Right cardiac atrium (tissue), 5 donors: ENCODE measurements at places on chromosomes 3 and 15.

DNA sequence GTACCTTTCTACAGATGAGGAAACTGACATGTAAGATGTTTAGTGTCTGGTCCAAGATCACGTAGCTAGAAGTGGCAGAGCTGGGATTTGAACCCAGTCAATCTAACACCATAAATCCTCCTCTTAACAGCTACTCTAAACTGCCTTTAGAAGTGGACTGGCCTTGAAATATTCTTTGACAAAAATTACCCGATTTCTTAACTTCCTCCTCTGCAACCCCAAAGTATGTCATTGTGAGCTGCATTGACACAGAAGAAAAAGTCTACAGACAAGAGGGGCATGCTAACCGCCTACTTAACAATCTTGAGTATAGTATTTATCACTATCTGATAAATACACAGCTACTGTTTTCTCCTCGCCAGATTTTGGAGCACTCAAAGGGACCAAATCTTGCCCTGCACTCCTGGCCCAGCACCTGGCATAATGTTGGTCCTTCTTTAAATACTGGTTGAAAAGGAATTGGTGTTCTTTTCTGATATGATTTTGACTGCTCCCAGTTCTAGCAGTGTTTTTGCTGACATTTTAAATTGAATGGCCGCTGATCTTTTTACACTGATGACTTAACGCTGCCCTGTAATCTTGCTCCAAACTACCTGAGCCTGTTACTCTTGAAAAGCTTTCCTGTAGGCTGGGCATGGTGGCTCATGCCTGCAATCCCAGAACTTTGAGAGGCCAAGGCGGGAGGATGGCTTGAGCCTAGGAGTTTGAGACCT is 36.9 kb downstream of the ITPR1 start:
- DNase-seq: no peak

DNA sequence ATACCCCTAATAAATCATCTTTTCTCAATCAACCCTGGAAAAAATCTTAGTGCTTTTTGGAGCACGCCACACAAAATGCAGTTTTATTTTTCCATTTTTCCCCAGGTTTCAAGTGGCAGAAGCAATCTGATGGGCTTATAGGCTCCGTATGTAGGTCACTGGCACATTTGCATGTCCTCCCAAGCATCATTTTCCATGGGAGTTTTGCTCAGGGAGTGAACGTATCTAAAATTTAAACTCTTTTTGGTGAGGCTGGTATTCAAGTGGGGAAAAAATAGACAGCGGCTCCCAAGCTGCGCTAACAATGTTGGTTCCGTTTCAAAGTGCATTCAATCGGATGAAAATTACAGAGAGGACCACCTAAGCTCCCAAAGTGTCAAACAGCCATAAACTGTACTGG is 233.4 kb downstream of the MEX3B start:
- no peak for DNase-seq

GRCh38 chr3:29011966-29012365 is 268.9 kb upstream of the RBMS3 start:
- DNase-seq: no peak

GRCh38 chr15:101176625-101177024 is 75.2 kb downstream of the CHSY1 start:
- no peak for DNase-seq

DNA sequence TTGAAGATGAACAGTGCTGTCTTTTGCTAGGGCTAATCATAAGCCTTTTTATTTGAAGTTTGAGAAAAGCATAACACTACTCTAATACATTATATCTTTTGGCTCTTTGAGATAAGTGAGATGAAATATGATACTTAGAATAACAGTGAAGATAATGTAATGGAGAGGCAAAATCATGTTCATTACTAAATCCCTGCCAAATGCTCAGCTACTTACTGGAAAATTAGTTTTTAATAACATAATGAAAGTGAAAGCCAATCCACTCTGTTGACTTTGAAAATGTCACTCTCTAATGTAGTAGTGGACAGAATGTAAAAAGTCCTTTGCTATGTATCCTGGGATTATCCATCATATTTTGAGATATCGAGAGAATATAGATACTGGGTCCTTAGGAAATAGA is 35.9 kb upstream of the MYH15 start:
- DNase-seq: no peak

DNA sequence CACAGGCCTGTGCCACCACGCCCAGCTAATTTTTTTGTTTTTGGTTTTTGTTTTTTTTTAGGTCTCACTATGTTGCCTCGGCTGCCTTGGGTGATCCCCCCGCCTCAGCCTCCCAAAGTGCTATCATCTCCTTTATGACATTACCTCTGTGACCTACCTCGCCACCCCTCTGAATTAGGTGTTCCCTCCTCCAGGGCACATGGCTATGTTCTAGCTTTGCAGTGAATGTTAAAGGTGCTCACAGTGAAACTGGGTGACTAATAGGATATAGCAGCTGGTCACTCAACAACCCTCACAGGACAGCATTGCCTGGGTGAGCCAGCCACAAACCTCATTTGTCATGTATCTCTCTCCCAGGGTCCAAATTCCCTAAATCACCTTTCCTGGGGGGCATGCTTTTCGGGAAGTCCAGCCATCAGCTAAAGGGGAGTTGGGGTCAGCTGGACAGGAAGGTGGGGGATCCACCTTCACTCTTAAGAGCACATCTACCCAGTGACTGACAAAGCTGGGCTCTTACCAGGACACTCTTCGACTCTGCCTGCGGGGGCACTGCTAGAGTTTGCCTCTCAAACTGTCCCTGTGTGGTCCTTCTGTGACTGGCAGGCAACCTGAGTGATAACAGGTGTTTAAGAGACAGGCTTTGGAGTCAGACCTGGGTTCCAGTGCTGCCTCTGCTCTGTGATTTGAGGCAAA is 1.6 kb upstream of the TTLL3 start:
- peak; percentile 58 for DNase-seq

DNA sequence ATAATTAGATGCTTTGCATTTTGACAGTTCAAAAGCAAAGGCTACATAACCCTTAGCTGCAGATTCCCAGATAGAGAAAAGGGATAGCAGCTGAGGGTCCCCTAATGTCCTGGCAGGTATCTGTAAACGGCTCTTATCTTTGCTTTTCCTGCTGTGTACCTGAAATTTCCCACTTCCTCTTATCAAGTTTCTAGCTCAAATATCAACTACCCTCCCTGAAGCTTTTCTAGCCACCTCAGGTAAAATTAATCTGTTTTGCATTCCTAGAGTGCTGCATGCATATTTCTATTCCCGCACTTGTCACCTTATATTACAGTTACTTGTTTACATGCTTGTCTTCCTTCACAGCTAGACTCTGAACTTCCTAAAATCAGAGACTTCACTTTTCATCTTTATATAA is 55.6 kb upstream of the STXBP5L start:
- no peak for DNase-seq

DNA sequence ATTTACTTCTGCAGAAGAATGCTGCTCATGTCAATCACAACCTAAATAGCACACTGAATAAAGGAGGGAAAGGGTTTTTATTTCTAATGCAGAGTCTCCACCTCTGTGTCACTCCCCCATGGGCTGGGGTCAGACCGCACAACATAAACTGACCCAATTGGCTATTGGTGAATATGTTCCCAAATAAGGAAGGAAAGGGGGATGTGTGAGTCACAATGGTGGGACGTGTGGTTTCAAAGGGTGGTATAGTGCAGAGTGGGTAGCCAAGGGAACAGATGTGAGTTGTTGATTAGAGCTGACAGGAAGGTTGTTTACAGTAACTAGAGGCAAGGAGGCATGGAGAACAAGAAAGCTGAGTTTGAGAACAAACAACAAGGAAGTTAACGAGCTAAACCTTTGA is 491.8 kb downstream of the ZPLD1 start:
- no peak for DNase-seq

- DNase-seq: no peak
Observed at GRCh38 chr3:178536211-178537079, at the start of gene KCNMB2. Gene KCNMB2 (plus strand): TSS chr3:178536436.

DNA sequence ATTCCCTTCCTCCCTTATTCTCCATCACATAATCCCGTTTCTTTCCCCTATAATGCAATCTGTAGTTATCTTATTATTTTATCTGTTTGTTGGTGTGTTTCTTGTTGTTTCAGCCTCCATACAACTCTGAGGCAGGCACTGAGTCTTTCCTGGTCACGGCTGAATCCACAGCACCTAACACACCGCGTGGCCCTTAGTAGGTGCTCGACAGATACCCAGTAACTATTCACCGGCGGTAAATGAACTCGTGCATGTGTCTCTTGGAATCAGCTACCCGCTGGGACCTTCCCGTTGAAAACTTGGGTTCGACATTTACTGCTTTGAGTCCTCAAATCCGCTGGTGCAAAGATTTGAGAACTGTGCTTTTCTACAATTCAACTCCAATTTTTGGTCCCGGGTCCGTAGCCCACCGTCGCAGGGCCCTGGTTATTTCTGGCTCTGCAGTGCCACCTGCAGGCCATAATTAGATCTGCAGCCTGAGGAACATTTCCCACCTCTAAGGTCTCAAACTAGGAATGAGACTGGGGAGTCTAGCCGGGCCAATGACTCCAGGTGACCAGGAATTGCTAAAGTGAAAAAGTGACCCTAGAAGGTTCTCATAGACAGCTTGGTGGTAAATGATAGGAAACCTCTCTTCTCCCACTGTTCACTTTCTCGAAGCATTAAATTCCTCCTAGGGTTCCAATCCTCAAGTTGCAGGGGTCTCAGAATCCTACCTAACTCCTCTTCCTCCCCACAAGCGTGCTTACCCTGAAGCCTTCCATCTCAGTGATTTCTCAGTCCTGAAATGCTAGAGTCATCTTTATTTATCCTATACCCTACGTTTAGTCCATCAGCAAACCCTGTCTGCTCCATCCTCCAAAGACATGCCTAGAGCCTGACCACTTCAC is 40.0 kb upstream of the TRH start:
- DNase-seq: no peak

- peak; percentile 94 for DNase-seq
Observed at GRCh38 chr15:96345560-96346399, 15.3 kb downstream of the NR2F2 start.

DNA sequence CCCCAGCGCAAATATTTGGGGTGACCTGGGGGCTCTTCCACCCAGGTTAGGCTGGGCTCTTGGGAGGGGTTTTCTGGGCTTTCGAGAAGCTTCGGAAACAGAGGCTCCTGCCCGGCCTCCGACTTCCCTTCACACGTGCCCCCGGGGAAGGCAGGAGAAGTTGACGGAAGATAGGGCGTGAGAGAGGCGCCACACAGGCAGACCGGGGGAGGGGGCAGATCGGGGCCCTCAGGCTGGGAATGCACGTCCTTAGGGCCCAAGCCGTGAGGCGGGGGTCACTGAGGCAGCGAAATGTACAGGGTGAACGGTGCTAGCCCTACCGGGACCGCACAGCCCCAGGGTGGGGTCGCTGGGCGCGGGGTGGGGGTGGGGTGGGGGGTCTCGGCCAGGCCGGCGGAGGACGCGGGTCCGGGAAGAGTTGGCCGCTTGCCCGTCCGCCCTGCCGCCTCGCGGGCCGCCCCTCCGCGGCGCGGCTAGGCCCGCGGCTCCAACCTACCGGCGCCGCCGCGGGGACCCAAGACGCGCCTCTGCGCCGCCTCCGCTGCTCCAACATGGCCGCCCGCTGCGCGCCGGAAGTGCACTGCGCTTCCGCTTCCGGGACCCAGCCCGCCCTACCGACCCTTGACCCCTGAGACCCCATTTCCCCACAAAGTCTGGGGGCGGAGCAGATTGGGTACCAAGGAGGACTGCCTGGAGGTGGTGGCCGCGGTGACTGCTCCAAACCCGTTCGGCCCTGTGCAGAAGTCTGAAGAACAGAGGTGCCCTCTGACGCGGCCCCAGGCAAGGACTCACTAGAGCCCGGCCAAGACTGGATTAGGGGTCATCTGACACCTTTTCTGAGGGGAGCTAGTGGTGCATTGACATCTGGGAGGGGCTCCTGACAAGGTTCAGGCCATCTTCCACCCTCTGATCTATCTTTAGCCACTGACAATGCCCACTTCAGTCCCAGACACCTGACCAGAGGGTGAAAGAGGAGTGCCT is at the start of gene CCDC71:
CCDC71 (minus strand) TSS at position 561 of the 981 bp plus-strand sequence. CDS start 2,123 bp downstream, outside the sequence.
- DNase-seq: peak; percentile 92

GRCh38 chr3:37892927-37893600 is 31.4 kb downstream of the CTDSPL start:
- DNase-seq: peak; percentile 76
